ENCODE measurements at places on chromosomes 1 and 21.

DNA sequence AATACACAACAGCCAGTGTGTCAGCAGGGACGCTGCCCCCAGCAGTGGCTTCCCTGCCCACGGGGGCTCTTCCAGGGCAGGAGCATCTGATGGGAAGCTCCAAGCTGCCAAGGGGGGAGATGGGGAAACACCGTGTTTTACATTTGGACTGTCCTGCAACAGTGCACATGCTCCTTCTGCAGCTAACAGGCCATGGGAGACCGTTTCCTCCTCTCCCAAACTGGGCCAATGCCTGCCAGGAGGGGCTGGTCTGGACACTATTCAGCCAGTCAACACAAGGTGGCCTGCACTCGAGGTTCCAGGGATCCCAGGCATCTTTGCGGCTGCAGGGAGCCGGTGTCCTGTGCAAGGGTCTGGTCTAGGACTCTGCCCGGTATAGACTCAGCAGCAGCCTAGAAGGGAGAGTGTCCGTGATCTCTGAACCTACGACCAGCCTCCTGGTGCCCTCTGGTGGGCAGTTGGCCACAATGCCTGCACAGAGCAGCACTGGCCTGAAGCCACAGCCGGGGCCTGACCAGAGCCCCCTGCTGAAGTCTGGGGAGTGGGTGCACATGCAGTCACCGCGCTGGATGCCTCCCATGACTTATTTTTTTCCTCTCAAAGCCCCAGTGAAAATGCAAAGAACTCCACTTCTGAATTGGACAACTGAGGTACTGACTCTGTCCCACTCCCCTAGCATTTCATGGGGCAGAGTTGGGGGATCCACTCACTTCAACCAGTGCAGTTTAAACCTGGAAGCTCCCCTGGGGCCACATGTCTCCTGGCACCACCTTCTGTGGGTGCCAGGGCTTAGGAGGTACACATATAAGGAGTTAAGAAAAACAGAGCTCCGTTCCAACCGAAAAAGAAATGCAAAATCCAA, 33.3 kb downstream of the RCC2 start:
- peak; percentile 69 for DNase-seq

DNA sequence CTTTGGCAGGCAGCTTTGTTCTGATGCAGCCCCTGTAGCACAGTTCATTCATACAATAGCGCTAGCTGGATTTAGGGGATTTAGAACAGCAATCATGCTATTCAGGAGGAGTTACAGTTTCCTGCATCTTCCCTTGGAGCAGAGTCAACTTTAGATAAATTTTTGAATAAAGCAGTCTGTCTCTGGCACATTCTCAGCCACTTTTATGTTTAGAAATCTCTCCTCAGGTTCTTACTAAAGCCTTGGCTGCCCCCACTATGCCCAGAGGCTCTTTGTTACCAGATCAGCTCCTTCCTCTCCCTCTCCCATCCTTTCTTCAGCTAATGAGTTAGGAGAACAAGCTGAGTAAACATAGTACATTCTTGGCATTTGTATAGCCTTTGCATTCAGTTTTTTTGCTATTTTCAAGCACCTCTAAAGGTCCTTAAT, 17.0 kb upstream of the PIGC start:
- no peak for DNase-seq

- DNase-seq: no peak
Measured at GRCh38 chr1:938088-938683, 14.5 kb downstream of the SAMD11 start.

DNA sequence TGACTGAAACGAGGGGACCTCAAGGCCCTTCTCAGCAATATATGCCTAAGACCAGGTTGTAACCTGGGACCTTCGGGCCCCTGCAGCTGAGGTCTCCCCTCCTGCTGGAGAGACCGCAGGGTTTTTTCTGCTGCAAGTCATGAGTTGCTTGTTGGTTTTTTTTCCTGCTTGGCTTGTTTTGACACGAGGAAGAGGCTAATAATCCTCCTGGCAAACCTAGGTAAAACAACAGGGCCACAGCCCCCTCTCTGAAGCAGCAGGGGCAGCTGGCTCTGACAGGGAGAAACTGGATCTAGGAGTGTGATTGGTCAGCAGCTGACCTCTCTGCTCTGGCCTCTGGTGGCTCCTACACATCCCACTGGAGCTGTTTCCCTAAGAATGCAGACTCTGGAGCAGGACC, 69.0 kb downstream of the CD34 start:
- no peak for DNase-seq
